ENCODE measurements at places on chromosomes 12 and 14. TPM values are rescaled to one million over a fixed set of nuclear protein-coding genes. Genes with fewer than 3 reads are reported as not detected.

DNA sequence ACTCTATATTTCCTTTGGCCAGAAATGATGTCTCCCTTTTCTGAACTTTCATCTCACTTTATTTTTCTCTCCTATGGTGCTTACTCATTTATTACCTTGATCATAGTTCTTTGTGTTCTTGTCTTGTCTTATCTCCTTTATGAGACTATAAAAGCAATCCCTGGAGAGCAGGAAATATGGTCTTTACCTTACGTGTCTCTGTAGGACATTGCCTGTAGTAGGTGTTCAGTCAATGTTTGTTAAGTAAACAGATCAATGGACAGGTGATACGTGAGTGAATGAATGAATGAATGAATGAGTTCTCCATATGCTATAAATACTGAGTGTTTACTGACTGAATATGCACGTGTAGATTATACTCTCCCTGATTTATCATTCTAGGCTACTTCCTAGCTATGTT is 193.7 kb upstream of the HMGA2 start:
- DNase-seq: no peak

GRCh38 chr12:47863985-47864384 is 40.8 kb downstream of the VDR start:
- DNase-seq: no peak

GRCh38 chr14:36659010-36659821 is 2.4 kb upstream of the PAX9 start:
- DNase-seq: no peak

PTPRR gene
- 0.58 TPM for polyA plus RNA-seq

GRCh38 chr12:3247077-3247476 is 169.9 kb downstream of the TSPAN9 start:
- no peak for DNase-seq

DNA sequence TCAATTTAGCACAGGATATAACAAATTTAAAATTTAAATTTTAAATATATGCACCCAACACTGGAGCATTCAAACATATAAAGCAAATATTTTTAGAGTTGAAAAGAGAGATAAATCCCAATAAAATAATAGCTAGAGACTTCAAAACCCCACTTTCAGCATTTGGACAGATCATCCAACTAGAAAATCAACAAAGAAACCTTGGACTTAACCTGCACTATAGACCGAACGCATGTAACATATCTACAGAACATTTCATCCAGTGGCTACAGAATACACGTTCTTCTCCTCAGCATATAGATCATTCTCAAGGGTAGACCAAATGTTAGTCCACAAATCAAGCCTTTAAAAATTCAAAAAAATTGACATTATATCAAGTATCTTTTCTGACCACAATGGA is 64.0 kb downstream of the SPTSSA start:
- DNase-seq: no peak

- DNase-seq: no peak
These were observed 96.2 kb downstream of the NEDD1 start for GRCh38 chr12:97003276-97003675.

CNPY2 gene
- polyA plus RNA-seq: 67.3 TPM

All from heart left ventricle (tissue), 16 donors.